ENCODE measurements at places on chromosomes 4 and X.

DNA sequence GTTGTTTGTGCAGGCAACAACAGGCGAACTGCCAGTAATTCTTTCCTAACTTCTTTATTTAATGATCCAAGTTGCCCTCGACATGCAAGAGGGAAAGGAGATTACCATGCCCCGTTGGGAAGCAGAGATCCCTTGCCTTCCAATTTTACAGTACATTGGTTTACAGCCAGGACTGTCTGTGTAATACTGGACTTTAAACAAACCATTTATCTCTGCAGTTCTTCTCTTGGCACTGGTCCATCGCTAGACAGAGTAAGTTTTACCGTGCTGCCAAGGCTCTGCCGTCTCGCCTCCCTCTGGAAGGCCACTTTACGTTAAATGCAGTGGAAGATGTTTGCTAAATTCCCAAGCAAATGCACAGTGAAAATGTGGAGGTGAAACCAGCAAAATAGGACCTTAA, 660.3 kb upstream of the PRKX start:
- no peak for DNase-seq

DNA sequence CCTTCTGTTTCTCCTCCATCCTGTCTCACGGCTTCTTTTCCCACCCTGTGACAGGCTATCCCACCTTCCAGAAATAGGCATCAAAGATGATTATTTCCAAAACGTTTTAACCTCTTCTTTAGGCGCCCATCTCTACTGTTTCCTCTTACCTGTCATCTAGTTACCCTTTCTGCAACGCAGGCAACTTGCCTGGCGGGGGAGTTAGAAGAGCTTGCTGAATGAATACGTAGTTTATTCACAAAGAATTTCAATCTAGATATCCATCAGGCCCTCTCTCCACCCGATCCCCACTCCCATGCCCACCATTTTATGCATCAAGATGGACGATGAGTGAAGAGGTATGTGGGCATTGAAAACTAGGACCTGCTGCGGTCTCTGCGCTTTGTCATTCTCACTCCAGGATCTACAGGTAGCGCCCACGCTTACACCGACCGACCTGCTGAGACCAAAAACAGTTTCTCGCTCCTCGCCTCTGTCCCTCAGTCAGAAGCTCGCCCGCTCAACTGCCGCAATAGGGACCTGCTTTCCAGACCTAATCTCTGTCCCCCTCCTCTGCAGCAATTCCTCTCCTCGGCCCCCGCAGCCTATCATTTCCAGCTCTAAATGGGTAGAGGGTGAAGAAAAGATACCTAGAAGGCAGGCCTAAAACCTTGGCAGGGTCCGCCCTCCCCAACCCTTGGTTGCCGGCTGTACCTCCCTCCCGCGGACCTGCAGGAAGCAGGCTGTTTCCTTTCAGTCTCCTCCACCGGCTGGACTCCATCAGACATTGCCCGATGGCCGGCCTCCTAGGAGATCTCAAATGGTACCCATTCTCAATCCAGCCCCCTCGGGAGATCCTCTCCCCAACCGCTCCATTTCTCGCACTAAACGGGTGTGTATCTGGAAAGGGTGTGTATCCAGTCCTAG, 624 bp downstream of the BEX5 start:
- DNase-seq = no peak

DNA sequence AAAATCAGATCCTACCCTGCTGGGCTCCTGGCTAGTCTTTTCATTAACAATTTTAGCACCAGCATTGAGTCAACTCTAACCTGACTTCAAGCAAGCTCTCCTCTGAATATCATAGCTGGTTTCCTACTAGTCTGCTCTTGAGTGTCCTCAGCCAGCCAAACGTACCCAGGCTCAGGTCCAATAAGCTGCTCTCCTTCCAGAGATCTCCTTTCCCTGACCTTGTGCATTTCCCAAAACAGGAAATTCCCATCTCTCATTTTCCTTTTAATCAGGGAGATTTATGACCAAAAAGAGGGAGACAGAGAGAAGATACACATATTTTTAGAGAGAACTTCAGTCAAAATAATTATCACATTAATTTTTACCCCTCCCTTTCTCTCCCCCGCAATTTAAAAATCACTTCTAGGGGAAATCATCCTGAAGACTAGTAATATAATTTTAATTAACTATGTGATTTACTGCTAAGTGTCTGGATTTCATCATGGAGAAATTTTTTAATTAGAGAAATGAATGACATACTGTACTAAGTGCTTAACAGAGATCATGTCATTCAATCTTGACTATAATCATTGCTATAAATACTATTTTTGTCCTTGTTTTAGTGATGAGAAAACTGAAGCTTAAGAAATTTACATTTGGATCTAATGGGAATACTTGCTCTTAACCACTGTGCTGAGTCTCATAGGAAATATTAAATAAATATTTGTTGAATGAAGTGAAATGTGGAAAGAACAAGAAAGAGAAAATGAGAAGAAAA, 421.7 kb upstream of the INTU start:
- no peak for DNase-seq

DNA sequence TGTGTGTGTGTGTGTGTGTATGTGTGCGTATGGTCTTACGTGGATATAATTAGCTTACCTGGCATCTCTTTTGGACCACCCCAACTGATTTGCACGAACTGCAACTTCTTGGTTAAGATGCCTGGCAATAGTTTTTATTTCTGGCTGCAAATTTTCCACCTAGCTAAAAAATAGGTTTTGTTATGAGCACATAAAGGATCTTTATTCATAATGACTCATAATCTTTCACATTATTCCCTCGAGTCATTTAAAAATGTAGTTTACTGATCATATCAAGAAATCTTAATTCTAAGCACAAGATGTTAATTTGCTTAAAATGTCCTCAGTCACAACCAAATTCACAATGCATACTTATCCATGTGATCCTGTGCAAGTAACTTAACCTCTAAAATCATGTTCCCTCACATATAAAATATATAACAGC, 1.5 kb downstream of the COX18 start:
- DNase-seq = no peak

- DNase-seq = no peak
Observed at GRCh38 chr4:121932212-121932974, 19.5 kb downstream of the TRPC3 start.

DNA sequence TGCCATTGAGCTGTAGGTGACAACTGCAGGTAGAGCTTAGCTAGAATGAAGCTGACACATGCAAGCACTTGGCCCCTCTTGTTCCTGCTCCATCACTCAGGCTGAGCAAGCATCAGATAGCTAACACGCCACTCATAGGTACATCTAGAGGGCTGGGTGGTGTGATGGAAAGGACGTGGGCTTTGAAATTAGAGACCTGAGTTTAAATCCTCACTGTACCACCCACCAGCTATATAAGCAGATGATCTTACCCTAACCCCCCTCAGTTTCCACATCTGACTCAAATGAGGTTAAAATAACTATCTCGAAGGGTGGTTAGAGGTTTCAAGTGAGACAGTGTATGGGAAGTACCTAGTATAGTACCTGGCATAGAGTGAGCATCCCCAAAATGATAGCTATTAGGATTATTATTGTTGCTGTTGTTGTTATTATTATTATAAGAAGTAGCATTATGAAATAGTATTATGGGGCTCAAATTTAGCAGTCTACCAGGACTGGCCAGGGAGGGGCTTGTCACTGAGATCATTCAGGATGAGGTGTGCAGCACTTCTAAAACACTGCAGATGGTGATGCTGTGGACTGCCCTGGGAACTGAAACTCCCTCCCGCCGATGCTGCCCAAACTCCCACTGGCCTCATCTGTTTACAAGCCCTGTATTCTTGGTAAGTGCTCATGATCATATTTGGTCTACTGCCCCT, 59.0 kb downstream of the REELD1 start:
- DNase-seq = no peak

GRCh38 chrX:69153060-69153730, 12.1 kb downstream of the PJA1 start:
- DNase-seq = no peak

DNA sequence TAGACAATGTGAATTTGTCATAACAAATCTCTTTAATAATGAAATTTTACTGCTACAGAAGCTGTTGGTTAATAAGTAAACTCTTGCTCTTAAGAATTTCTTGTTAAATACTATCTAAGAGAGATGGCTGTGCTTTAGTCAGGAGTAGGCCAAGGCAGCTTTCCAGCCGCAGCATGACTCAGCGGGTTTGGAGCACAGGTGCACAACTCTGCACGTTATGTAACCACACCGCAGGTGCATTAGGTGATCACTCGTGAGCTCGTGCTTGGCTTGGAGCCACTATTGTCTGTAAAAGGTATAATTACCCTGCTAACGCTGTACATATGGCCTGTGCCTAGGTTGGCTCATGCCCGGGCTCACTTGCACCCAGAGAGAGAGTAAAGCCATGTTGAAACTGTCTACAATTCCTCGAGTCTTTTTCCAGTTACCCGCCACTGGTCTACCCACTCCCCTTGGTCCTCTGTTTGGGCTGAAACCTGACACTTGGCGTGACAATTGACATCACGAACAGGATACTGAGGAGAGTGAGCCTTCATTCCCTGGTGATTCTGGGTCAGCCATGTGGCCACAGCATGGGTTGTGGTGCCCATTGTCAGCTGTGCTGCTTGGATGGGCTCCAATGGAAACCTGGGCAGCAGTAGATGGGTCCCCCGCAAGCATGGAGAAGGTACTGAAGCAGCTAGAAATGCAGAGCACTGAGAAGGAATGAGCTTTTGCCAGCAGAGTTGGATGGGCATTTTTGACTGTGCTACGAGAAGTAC, 18.4 kb upstream of the ANAPC4 start:
- DNase-seq = no peak

DNA sequence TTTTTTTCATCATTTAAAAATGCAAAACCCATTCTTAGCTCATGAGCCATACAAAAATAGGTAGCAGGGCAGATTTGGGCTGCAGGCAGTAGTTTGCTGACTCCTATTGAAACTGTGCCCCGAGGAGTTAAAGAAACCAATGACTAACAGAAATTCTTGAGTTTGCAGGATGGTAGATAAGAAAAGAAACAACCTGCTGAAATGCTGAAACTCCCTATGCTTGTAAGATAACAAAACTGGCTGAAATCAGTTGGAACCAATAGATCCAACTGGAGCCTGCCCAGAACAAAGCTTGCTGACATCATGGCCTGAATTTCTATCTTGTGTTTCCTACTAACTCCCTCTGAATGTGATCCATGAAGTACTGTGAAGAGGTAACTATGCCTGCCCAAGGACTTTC, 68.6 kb downstream of the ANOS1 start:
- no peak for DNase-seq

DNA sequence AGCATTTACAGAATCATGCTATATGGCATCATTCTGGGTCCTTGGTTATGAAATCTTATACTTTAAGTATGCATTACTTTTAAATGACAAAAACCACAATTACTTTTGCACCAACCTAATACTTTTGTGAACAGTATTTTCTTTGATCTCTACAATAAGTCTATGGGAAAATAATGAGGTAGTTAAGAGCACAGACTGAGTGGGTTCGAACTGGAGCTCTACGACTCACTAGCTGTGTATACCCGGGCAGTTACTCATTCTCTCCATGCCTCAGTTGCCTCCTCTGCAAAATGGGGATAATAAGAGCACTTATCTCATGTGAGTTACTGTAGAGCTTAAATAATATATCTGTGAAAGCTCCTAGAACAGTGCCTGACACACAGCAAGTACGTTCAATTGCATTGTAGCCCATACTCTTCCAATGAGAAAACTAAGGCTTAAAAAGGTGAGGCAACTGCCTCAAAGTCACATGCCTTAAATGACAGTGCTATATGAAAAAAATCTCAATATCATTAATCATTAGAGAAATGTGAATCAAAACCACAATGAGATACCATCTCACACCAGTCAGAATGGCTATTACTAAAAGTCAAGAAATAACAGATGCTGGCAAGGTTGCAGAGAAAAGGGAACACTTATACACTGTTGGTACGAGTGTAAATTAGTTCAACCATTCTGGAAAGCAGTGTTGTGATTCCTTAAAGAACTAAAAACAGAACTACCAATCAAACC, 151.5 kb downstream of the CHIC2 start:
- DNase-seq = no peak

- DNase-seq = no peak
Observed at GRCh38 chr4:77994194-77994721, 62.9 kb upstream of the FRAS1 start.

DNA sequence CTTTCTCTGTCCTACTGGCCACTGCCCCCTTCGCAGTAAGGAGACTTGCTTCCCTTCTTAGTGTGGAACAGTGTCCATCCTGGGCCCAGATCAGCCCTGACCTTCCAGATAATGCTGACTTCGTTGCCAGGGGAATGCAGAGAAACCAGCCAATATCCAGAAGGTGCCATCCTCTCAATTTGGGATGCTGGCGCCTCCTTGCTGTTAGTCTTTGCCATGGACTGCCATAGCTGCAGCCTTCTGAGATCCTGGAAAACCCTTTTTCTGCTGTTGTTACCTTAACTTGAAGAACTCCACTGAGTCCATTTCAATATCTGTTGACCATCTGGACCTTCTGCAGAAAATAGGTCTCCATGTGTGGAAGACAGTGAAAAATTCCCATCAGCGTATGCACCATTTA, 21.8 kb downstream of the RAI2 start:
- no peak for DNase-seq

- DNase-seq = no peak
Observed at GRCh38 chr4:68324519-68325262, 25.2 kb downstream of the YTHDC1 start.

DNA sequence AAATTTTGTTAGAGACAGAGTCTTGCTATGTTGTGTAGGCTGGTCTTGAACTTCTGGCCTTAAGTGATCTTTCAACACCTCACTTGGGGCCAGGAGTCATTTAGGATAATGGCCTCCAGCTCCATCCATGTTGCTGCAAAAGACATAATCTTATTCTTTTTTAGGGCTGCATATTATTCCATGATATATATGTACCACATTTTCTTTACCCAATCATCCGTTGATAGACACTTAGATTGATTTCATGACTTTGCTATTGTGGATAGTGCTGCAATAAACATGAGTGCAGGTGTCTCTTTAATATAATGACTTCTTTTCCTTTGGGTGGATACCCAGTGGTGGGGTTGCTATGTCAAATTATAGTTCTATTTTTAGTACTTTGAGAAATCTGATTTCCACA, 140.9 kb upstream of the LCORL start:
- no peak for DNase-seq

- no peak for DNase-seq
Observed at GRCh38 chr4:8841678-8842268, 29.9 kb downstream of the HMX1 start.

- DNase-seq = no peak
Observed at GRCh38 chrX:109535578-109535977, 1.1 kb upstream of the NXT2 start.

DNA sequence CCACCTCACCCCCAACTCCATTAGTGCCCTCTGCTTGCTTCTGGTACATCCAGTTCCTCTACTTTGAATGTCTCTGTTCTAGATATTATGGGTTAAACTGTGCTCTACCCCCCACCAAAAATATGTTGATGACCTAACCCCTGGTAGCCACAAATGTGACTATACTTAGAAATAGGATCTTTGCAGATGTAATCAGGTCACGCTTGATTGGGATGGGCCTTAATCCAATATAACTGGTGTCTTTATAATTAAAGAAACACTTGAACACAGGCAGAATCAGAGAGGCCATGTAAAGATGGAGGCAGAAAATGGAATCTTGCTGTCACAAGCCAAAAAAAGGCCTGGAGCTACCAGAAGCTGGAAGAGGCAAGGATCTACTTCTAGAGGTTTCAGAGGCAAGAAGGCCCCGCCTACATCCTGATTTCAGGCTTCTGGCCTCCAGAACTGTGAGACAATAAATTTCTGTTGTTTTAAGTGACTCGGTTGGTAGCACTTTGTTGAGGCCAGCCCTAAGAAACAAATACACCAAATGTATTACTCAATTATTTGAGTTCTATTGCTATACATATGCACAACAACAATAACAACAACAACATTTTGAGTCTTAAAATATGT, 220.0 kb downstream of the PPP3CA start:
- no peak for DNase-seq
